ENCODE measurements at places on chromosomes 6 and 20.
A peak's percentile ranks its signal among the peaks of the same experiment; 100 is the strongest.

DNA sequence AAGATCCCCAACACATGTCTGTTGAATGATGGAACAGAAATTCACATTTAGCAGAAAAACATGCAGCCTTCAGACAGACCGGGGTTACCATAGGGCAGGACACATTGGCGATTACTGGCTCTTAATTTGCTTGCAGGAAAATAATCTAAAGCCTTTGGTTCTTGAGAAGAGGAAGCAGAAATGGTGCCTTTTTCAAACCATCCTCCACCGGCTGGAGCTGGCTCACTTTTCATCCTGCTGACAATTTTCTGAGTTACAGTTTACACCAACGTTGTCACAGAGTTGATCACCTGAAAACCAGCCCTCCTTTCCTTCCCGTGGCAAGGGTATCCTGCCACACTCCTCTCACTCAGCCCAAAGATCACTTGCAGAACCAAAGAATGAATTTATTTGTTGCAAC, 32.6 kb downstream of the SF3B5 start:
- DNase-seq: no peak

DNA sequence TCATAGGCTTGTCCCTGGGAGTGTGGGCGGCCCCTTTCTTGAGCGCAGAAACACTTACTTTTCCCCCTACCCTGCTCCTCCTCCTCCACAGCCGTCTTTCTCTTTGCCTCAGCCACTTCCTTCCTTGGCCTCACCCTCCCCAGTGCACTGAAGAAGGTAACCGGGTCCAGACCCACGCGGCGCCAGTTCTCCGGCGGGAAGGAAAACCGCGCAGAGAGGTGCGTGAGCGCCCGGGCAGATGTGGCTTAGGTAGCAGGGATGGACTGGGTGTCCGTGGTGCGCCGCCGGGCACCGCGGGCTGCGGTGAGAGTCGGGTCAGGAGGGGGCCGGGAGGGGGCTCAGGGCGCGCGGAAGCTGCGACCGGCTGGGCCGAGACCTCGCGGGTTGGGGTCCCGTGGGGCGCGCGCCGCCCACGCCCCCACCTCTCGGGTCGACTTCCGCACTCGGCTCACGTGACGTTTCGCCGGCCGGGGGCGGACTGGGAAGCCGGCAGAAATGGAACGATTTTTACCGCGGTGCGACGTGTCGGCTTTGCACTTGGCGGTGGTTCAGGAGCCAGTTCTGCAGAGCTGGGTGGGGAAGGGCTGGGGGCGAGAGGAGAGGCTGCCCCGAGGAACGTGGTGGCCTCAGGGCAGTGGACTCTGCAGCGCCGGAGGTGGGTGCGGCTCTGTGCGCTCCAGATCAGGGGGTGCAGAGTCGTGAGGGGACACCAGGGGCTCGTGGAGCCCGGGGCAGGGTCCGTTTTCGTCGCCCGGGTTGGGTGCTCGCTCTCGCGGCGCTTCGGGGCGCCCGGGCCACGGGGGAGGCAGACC, at the start of gene ABRACL:
ABRACL (plus strand) TSS at position 88 of the 812 bp plus-strand sequence. CDS start 5,416 bp downstream, outside the sequence.
- DNase-seq: peak; percentile 72

- no peak for DNase-seq
Measured at GRCh38 chr20:63957690-63958441, 1.6 kb upstream of the UCKL1 start.

GRCh38 chr6:159229651-159230051, 60.5 kb downstream of the FNDC1 start:
- no peak for DNase-seq

DNA sequence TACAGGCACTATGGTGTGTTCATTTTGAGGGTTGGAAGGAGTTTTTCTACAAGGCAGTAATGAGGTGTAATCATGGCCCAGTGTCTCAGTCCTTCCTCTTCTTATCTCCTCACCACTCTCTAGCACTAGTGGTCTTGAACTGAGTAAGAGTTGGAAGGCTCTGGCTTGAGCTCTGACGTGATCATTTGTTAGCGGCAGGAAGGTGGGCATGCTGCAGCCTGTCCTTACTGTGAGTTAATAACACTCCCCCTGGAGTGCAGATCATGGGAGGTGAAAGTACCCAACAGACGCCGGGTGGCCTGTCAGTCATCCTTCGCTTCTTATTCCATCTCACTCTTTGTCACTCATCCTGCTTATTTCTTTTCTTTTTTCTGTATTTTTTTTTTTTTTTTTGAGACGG, 356.9 kb downstream of the CDKAL1 start:
- DNase-seq: no peak

GRCh38 chr20:51492167-51493092, 50.1 kb downstream of the NFATC2 start:
- no peak for DNase-seq

DNA sequence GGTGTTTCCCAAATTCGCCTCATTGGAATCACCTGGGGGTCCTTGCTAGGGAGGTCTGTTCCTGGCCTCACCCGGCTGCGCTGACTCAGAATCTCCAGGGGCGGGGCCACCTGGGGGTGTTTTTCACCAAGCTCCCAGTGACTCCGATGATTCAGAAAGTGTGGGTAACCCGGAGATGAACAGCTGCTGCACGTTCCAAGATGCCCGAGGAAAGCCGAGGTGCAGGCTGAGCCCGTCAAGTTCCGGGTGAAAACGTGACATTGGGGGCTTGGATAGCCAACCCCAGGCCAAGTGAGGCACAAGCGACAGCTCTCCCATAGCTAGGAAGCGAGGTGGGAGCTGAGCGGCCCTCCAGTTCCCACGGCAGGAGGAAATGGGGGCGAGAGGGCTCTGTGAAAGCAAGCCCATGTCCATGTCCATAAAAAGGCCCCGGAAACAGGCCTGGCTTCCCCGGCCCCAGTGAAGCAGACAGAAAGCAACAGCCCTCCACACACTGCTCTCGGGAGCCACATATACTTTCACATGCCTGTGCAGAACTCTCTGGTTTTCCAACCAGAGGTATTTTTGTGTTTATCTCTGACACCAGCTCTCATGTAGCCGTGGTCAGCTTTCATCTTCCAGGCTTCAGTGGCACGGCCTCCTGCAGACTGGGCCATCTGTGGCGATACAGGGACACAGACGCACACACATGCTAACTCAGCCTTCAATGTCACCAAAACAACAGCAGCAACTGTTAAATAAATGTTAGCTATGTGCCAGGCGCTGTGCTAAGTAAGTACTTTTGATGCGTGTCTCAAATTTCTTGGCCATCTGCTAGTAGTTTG, 90.7 kb upstream of the CCDC28A start:
- DNase-seq: no peak

DNA sequence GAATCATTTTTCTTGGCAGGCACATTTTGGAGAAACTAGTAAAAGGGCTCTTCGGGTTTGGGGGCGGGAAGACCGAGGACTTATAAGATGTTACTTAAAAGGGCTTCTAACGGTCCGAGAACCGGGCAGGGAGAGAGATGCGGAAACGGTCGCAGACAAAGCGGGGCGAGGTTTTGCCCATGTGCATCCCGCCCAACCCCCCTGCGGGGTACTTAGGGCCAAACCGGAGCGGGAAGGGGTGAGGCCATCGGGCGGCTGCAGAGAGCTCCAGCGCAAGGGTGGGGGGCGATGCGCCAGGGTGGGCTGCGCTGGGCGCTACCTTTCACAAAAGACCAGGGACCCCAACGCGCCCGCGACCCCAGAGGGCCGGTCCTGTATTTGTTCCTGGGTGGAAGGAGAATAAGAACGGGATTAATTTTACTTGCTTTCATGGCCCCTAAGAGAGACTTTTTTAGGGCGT, 616 bp downstream of the TUBB start:
- DNase-seq: no peak

GRCh38 chr6:153312634-153313033, 181.6 kb upstream of the RGS17 start:
- DNase-seq: no peak

GRCh38 chr20:44723798-44724362, 8.7 kb downstream of the CCN5 start:
- no peak for DNase-seq

DNA sequence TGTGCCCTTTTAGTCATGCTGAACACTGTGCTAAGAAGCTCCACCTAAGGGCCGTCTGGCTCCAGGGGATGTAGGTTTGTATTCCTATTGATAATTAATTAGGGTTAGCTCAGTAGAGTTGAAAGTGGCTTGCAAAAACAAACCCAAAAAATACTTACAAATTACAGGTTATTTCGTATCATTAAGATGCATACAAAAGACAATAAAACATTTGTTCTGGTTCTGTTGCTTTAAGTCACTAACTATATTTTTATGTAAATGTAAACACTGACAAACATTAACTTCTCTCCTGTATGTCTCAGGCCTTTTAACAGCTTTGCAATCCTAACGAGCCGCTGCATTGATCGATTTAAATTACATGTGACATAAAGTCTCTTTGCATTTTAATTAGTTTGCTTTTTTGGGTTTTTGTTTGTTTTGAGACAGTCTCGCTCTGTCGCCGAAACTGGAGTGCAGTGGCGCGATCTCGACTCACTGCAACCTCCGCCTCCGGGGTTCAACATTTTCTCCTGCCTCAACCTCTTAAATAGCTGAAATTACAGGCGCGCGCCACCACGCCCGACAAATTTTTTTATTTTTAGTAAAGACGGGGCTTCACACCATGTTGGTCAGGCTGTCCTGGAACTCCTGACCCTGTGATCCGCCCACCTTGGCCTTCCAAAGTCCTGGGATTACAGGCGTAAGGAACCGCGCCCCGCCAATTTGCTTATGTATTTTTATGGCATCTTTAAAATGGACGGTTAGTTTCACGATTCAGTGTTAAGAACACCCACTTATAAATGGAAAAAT, 110.9 kb downstream of the HFE start:
- peak; percentile 66 for DNase-seq

DNA sequence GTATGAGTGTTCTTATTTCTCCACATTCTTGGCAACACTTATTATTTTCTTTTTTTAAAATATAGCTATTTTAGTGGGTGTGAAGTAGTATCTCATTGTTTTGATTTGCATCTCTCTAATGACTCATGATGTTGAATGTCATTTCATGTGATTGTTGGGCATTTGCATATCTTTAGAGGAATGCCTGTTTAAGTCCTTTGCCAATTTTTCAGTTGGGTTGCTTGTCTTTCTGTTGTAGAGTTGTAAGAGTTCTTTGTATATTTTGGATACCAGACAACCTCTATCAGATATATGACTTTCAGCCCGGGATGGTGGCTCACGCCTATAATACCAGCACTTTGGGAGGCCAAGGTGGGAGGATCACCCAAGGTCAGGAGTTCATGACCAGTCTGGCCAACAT, 5.1 kb upstream of the POPDC3 start:
- DNase-seq: no peak

GRCh38 chr20:6055981-6056569, 2.2 kb upstream of the LRRN4 start:
- DNase-seq: no peak

GRCh38 chr6:131519670-131520436, 53.2 kb upstream of the ARG1 start:
- DNase-seq: peak; percentile 73

DNA sequence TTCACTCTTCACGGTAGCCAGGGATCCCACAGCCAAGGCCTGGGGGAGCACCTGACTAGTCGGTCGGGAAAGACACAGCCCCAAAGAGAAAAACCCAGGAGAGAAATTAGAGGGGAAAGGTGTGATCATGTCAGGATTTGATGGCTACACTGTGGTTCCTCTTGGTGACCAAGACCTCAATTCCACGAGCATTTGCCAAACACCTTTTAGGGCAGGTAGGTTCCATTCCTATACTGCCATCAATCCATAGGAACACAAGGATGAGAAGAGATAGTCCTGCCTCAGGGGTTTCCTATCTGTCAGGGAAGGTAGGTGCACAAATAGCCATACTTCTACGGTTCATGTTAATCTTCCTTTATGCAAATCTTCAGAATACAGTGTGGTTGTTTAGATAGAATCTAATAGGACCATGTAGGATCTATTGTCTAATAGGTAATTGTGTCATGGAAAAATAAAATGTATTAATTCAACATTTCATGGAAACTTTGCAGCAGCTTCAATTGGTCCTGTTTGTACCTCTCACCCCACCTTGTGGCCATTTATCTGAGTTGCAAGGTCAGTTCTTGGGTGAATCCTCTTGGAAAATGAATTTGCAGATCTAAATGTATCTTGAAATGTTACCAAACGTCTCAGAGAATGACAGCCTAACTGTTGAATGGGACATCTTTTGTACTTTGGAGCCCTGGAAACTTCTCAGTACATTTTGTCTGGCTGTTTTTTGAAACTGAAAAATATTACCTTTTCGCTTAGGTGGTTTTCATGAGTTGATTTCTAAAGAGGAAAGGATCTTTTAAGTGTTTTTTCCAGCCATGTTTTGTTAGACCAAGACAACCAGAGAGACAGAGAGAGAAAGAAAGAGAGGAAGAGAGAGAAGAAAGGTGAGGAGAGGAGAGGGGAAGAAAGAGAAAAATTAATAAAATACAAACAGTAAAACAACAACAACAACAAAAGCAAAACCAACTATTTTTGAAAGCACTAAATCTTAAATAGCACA, 33.7 kb upstream of the IYD start:
- peak; percentile 8 for DNase-seq

GRCh38 chr20:40313730-40314129, 375.3 kb downstream of the MAFB start:
- no peak for DNase-seq

DNA sequence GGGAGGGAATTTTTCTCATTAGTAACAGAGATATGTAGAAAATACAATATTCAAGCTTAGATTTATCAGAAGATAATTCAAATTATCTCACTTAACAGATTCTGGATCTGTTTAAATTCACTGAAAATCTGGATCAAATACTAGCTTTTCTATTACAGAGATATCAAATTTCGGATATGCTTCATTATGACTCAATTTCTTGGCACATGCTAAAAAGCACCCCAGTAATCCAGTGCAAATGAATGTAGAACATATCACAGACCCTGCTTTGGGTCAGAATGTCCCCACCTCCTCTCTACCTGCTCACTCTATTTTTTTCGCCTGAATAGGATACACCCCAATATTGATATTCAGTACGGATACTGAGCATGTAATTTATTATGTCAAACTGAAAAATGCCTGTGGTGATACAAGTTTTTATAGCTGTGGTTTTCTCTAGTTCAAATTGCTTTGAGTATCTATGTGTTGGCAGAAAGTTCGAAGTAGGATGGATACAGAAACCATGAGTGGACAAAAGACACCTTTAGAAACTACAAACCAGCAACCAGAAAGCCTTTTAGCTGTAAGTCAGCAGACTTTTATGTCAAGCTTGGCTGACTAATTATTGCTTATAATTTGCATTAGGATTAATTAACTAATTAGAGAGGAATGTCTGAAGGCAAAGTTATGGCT, 290.0 kb downstream of the TFAP2B start:
- no peak for DNase-seq

GRCh38 chr20:57620999-57621398, 773 bp upstream of the ZBP1 start:
- DNase-seq: no peak

GRCh38 chr6:121319112-121319553, 15.1 kb downstream of the TBC1D32 start:
- DNase-seq: no peak

DNA sequence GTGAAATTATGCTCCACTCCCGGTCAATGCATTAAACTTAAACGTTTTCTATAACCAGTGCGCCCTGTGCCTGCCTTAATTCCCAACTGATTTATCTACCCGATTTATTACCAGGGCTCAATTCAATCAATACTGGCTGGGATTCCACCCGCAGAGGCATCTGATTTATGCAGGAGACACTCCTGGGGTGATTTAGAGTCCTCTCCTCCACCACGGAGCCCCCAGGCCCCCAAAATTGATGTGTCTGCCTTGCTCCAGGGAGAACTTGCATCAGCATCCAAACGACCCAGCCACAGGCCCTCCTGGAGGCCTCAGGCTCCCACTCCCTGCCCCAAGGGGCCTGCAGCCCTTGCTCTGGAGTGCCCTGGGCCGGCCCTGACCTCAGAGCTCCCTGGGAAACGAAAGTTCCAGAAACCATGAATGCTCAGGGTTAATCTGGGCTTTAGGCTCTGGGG, 29.5 kb downstream of the ANKRD60 start:
- DNase-seq: no peak

GRCh38 chr6:65988006-65988405, 281.0 kb upstream of the EYS start:
- no peak for DNase-seq
